ENCODE measurements at places on chromosomes 16 and 17. TPM values are rescaled to one million over a fixed set of nuclear protein-coding genes. Genes with fewer than 3 reads are reported as not detected.

DLX3 gene
- total RNA-seq, result not detected

SBK1 gene
- total RNA-seq, result 23.3 TPM

CCDC40 gene
- 2.2 TPM for total RNA-seq

DOC2B gene
- 0.16 TPM for total RNA-seq

CDT1 gene
- total RNA-seq, result 3.7 TPM

MMP28 gene
- total RNA-seq, result 10.7 TPM

RND2 gene
- 0.64 TPM for total RNA-seq

TMED6 gene
- total RNA-seq, result 4.6 TPM

CBX1 gene
- 30.7 TPM for total RNA-seq

RAB34 gene
- 7.6 TPM for total RNA-seq

LGALS9B gene
- total RNA-seq, result not detected

NLRC3 gene
- total RNA-seq, result 177 TPM

NOD2 gene
- total RNA-seq, result 7.6 TPM

ELMO3 gene
- total RNA-seq, result 9.7 TPM

CDC27 gene
- 57.5 TPM for total RNA-seq

MYL4 gene
- total RNA-seq, result not detected

PPP1R1B gene
- 0.12 TPM for total RNA-seq

CCL14 gene
- not detected for total RNA-seq

JUP gene
- total RNA-seq, result 4.5 TPM

SPATA20 gene
- total RNA-seq, result 8.9 TPM

IGSF6 gene
- total RNA-seq, result 0.15 TPM

SPAG9 gene
- total RNA-seq, result 51.9 TPM

SYNGR3 gene
- 5.7 TPM for total RNA-seq

FOXL1 gene
- total RNA-seq, result not detected

TLCD1 gene
- 1.2 TPM for total RNA-seq

PITPNM3 gene
- total RNA-seq, result 0.49 TPM

Data from T-cell (primary cell).